ENCODE measurements at places on chromosomes 5 and 9. TPM values are rescaled to one million over a fixed set of nuclear protein-coding genes. Genes with fewer than 3 reads are reported as not detected.

Gene TXNDC8
- not detected for total RNA-seq

Gene ARHGAP26
- total RNA-seq: 38.9 TPM

Gene CD274
- 10.4 TPM for total RNA-seq

Gene INSL4
- total RNA-seq: not detected

Gene SCGB3A1
- not detected for total RNA-seq

Gene PCDHGA8
- total RNA-seq: not detected

Gene DND1
- total RNA-seq: 2.8 TPM

GRCh38 chr5:56346741-56347535, 113.8 kb upstream of the ANKRD55 start:
- no peak for DNase-seq

DNA sequence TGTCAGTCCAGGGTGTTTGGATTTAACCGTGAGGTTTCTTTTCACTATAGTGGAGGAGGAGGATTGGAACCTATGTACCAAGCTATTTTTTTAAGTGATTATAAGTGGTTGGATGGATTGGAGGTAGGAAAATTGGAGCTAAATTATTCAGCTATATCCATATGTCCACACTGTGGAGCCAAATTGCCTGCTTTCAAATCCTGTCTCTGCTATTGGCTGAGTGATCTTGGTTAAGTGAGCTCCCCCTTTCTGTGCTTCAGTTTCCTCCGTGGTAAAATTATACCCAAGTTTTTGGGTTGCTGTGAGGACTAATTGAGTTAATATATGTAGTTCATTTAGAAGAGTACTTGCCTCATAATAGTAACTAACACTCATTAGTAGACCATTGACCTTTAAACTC, 2.5 kb downstream of the CENPP start:
- no peak for DNase-seq

GRCh38 chr9:35152926-35153325, 8.9 kb upstream of the UNC13B start:
- DNase-seq: no peak

- DNase-seq: no peak
Measured at GRCh38 chr9:124045076-124045829, 33.7 kb downstream of the LHX2 start.

GRCh38 chr9:96245399-96245798, 56.6 kb downstream of the HSD17B3 start:
- no peak for DNase-seq

DNA sequence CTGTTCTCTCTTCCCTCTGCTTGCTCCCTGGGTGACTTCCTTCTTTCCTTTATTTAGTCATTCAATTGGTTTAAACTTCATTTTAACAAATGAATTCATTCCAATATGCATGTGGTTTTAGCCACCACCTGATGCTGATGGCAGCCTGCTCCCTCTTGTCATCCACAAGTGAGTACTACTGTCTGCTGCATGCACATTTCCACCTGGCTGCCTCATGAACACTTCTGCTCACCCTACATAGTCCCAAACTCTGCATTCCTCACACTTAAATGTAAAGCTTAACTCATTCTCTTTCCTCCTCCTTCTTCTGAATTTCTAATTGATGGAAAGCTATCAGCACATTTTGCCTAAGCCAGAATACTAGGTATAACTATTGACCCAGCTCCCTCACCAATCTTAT, 184.7 kb upstream of the ZNF462 start:
- no peak for DNase-seq

- no peak for DNase-seq
Measured at GRCh38 chr5:135458921-135459331, 6.8 kb upstream of the TIFAB start.

DNA sequence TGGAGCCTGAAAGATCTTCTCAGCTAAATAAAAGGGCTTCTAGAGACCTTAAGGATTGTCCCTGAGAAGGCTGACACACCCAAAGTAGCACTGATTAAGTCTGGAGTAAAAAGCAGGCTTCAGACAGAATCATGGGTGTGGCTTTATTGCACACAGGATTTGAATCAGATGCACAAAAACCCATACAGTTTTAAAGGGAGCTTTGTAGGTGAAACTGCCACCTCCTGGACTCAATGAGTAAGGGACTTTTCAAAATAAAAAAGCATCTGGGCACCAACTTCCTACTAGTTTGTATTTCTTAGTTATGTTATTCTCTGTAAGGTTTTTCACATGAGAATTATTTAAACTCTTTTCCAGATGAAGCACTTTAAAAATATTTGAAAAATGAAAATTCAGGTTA, 129.4 kb downstream of the EDIL3 start:
- no peak for DNase-seq

- DNase-seq: no peak
Measured at GRCh38 chr5:98938464-98938863, 9.7 kb upstream of the CHD1 start.

DNA sequence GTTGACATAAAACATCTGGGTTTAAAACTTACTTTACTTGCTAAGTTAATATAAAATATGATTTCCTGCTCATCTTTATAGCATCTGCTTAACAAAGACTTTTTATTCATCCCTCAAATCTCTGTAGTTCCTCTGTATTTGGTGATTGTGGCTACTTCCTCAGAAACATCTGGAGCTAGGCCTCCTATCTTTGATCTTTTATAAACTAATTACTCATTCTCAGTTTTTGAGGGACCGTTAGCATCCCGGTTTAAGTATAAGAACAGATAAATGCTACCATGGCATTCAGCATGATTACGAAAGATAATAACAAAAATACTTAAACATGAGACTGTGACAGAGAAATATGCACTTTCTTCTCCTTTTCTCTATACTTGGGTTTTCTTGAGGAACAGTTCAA, 85.3 kb downstream of the SLC38A9 start:
- DNase-seq: no peak

- no peak for DNase-seq
Measured at GRCh38 chr9:18216376-18216775, 257.6 kb upstream of the ADAMTSL1 start.

DNA sequence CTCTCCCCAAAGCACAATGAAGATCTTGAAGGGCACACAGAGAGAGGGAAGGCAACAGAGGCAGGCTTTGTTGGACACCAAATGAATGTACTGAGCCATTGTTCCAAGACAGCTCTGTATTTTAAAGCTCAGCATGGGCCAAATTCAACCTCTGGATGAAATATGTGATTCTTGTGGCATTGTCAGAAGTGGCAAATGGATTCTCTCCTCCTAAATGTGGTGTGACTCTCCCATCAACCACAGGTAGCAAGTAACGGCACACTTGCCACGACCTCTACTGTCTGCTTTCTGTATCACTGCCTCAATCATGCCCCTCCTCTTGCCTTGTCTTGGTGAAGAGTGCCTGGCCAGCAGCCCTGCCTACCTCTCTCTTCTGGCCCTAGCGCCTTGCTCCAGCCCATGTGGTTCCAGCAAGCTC, 6.1 kb upstream of the MOB3B start:
- no peak for DNase-seq

DNA sequence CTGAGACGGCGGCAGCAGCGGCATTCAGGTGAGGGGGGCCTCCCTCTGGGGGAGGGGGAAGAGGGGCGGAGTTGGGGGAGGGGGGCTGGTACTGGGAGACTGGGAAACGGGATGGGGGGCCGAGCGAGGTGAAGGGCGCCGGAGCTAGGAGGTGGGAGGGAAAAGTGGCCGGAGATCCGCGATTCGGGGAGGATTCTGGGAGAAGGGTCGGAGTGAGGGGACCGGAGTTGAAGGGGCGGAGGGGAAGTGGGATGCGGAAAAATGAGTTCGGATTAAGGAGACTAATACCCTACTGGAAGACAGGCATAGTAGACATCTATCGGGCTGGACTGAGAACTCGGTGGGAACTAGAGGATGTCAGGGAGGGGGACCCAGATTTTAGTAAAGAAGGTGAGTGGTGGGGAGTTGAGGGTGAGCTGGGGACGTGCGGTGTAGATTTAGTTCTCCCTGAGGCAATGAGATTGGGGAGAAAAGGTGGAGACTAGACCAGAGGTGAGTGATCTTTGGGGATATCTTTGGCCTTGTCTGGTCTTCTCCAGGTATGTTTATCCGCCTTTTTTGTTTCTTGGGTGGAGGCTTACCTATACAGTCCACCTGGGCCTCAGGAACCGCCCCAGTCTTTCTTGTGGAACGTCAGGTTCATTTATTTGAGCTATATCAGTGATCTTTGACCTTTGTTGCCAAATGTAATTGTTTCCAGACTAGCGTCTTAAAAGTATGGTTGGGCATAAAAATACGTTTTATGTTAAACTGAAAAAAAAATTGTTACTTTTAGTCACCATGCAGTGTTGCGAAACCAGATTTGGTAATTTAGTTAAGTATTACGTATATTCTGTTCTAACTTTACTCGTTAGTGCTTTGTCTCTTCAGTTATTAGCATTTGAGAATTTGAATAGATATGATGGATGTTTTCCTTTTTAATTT, 632 bp downstream of the UBAP1 start:
- DNase-seq: no peak

- no peak for DNase-seq
Measured at GRCh38 chr9:8715788-8716187, 916.2 kb upstream of the DMAC1 start.

DNA sequence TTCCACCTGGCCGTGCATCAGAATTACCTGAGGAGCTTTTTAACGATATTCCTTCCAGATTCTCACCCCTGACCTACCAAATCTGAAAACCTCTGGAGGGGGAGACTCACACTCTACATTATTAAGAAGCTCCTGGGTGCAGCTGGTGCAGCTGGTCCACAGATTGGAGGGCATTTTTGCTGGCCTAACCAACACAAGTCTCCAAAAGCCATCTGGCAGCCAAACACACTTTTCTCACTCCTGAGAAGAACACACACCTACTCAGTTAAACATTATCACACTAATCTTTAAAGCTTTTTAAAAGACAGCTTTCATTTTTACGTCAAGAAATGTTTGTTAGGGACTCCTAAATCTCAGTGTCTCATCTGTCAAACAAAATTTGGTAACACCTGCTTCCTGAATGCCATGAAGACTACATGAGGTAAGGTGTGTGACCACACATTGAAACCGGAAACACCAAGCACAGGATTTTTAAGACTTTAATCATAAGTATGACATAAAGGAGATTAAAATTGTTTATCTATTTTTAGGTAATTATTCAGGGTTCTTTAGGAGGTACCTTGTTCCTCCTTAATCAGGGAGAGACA, 14.2 kb upstream of the PTPN3 start:
- DNase-seq: no peak

DNA sequence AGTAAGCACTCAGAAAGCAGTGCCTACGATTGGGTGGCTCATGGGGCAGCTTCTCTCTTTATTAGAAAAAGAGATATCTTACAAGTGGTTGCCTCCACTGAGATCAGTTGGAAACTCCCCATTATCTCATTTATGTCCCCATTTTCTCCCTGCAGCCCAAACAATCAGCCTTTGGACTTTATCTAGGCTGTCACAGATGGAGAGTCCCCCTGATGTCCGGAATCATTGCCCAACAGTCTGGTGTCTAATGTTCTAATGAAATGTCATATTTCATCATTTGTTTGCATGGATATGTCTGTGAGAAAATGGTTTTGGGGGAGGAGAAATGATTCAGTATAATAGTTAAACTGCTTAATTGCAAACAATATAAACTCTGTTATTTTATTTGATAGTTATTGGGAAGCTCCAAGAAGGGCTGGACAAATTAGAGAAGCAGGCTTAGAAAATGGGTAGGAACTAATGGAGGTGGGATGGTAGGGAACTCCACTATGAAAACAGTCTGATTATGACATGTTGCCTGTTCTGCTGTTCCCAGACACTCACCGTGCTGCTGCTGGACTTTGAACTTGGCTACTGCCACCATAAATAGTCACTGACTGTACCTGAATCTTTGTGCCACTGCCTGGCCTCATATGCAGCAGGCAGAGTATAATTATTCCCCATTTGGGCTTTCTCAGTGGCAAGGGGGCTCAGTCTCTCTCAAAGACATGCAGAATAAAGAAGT, 38.3 kb upstream of the SMAD5 start:
- no peak for DNase-seq

DNA sequence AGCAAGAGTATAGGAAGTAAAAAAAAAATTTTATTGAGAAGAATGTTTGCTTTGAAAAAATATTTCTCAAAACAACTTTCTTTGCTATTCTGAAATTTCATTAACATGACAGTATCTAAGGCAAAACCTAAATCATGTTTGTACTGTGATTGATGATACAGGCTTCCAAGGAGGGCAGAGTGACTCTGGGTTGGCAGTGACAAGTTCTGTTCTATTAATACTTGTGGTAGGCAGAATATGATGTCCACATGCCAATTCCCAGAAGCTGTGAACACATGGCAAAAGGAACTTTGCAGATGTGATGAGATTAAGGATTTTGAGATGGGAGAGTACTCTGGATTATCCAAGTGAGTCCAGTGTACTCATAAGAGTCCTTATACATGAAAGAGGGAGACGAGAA, 16.6 kb downstream of the CCDC125 start:
- no peak for DNase-seq
